ENCODE measurements at places on chromosomes 6 and 20.

- no peak for DNase-seq
Observed at GRCh38 chr6:148738946-148739821, 7.6 kb upstream of the UST start.

DNA sequence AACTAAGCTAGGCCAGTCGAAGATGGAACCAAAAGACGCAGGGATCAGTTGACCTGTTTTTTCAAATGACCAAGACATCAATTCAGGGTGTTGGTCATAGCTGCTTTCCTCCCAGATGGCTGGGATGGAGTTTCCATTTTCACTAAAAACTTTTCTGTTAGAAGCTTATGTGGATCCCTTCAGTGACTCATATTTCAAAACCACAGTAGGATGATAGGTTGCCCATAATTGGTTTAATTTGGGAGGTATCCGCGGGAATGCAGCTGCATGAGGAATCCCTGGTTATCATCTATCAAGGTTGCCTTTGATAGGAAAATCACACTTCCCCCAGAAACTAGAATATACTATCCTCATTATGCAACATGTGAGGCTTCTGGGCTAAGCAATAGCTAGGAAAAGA lies 150.9 kb upstream of the MLIP start:
- no peak for DNase-seq

DNA sequence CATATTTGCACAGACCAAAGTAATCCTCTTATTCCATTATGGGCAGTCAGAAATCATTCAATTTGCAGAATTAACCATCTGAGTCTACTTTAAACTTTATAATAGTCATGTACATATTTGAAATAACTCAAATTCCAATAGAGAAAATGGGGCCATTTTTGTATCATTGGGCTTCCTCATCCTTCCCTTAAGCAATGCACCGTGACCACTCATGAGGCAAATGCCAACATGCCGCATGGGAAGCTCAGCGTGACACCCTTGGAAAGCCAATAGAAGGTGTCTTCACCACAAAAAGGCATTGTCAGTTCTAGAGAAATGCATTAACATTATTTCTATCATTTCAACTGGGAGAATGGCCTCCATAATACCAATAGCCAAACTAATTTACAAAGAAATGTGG lies 38.5 kb downstream of the SIM1 start:
- DNase-seq: no peak

DNA sequence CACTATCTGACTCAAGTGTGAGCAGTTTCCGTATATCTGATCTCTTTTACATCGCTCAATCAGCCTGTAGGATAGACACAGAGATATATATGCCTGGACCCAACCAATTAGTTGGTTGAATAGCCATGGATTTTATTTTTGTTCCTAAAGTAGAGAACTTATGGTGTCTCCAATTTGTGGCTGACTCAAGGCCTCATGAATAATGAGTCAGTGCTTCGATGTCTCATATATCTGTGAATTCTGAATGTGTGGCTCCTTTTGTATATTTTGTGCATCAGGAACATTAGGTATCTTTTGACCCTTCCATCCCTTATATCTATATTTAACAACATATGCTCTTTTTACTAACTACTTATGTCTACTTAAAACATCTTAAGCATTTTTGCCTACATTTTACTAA lies 64.5 kb downstream of the OR2B2 start:
- DNase-seq: no peak

All from activated naive CD8-positive, alpha-beta T cell treated with anti-CD3 and anti-CD28 coated beads, Interleukin-2, amount 10 ng/mL, durations not matched to agents 7 days and 5 days (primary cell).